Aorta (tissue), 5 donors: ENCODE measurements at places on chromosomes 3 and 15.

- DNase-seq = no peak
- H3K27me3 ChIP-seq = no peaks in the 10 kb centered on the region
- H3K36me3 ChIP-seq = peaks cover 3% of the 10 kb centered on the region
- no peak overlapping the region for H3K27ac ChIP-seq
Observed at GRCh38 chr3:150588027-150588830, 14.9 kb upstream of the SELENOT start.

DNA sequence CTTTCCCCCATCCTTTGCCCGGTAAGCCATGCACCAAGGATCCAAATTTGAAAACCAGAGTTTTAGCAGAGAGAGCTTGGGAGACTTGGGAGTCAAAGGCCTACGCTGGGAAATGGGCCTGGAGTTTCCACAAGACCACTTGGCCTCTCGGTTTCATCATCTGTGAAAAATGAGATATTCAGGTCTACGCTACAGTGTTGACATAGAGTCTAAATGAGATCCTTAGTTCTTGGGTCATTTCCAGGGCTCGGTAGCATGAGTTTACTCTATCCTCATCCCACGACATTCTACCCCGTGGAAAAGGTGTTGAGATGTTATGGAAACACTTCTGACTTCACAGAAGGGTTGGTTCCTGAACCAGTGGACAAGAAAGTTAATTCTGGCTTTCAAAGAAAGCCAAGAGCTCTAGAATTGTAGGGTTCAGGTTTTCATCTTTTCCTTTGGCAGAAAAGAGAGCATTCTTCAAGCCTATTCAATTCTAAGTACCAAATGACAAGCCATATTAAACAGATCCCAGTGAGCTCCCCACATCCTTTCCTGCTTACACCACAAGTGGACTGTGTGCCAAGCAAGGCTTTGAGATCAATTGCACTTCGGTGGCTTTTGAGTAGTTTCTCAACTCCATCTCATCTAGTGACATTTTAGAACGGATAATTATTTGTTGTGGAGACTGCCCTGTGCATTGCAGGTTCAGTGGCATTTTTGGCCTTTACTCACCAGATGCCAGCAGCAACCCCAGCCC, 219.7 kb downstream of the SLCO3A1 start:
- H3K36me3 ChIP-seq = no peaks in the 10 kb centered on the region
- no peaks in the 10 kb centered on the region for H3K4me1 ChIP-seq
- no peak overlapping the region for H3K4me3 ChIP-seq
- no peaks in the 10 kb centered on the region for H3K27me3 ChIP-seq
- H3K27ac ChIP-seq = no peak overlapping the region
- DNase-seq = no peak

DNA sequence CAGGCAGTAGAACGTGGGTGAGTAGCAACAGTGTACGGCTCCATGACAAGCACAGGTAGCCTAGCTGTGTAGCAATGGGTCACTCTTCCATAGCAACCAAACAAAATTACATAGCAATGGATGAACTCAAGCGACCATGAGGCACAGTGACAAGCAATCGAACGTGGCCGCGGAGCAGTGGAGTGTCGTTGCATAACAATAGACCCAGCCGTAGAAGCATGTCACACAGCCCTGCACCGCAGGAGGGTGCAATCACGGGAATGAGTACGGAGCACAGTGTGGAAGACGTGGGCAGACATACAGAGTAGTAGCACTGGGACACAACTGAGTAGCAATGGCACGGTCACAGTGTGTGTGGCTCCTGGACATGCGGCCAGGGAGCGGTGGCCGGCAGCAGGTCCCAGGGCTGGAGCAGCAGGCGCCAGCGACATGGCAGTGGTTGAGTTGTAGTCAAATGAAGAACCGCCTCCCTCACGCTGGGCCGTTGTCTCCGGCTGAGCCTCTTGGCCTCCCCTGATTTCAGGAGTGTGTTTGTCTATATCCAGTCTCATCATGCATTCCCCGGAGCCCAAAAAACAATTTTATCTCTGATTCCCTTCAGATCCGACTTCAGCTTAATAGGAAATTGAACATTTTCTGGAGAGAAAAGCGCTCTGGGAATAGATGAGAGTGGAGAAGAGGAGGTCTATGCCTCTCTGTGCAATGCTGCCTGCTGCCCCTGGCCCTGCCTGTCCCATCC, 64.1 kb downstream of the CCDC33 start:
- H3K4me3 ChIP-seq = no peak overlapping the region
- H3K27me3 ChIP-seq = no peaks in the 10 kb centered on the region
- H3K4me1 ChIP-seq = no peaks in the 10 kb centered on the region
- DNase-seq = no peak

GRCh38 chr3:16990163-16990562, 105.4 kb downstream of the PLCL2 start:
- no peak for DNase-seq
- no peaks in the 10 kb centered on the region for H3K36me3 ChIP-seq
- no peak overlapping the region for H3K4me3 ChIP-seq
- no peaks in the 10 kb centered on the region for H3K27me3 ChIP-seq
- H3K4me1 ChIP-seq = no peaks in the 10 kb centered on the region

DNA sequence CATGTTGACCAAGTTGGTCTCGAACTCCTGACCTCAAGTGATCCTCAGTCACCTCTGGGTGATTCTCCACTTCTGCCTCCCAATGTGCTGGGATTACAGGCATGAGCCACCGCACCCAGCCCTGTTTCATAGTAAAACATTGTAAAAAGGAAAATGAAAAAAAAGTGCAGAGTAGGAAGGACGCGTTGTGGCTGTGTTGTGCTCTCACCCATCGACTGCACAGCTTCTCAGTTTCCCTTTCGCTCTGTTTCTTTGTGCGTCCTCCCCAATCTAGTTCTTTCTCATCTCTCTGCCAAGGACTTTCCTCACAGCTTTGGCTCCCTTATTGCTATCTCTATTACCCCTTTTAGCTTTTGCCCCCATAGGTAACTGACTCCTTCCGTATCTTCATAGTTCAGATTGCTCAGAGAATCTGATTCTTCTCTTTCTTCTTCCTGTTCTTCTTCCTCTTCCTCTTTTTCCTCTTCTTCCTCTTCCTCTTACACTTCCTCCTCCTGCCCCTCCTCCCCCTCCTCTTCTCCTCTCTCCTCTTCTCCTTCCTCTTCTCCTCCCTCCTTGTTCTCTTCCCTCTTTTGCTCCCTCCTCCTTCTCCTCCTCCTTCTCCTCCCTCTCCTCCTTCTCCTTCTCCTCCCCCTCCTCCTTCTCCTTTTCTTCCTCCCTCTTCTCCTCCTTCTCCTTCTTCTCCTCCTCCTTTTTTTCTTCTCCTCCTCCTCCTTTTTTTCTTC, 81.1 kb upstream of the VGLL4 start:
- no peaks in the 10 kb centered on the region for H3K4me1 ChIP-seq
- H3K36me3 ChIP-seq = no peaks in the 10 kb centered on the region
- no peak for DNase-seq
- H3K27me3 ChIP-seq = no peaks in the 10 kb centered on the region
- H3K4me3 ChIP-seq = no peak overlapping the region
- no peak overlapping the region for H3K27ac ChIP-seq

DNA sequence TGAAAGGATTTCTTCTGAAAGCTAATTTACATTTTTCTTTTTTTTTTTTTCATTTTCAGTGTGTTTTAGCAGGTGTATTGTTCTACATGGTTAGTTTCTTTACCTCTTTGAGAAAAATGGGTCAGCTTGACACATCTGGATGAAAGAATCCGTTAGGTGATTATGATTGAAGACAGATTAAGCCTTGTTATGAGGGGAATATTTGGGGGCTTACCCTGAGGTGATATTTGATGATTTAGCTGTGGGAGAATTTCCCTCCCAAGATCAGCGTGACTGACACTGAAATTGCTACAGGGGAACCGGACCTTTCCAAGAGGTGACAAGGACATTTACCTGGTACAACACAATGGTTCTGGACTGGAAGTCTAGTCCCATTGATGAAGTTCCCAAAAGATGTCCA, 147.5 kb downstream of the NFKBIZ start:
- no peaks in the 10 kb centered on the region for H3K4me1 ChIP-seq
- no peak overlapping the region for H3K27ac ChIP-seq
- DNase-seq = no peak
- H3K36me3 ChIP-seq = no peaks in the 10 kb centered on the region
- H3K4me3 ChIP-seq = no peak overlapping the region

- no peak overlapping the region for H3K27ac ChIP-seq
- no peak overlapping the region for H3K4me3 ChIP-seq
- no peak for DNase-seq
- H3K27me3 ChIP-seq = no peaks in the 10 kb centered on the region
Observed at GRCh38 chr3:9185701-9186100, 63.7 kb downstream of the SRGAP3 start.

GRCh38 chr3:119792270-119792669, 10.4 kb downstream of the NR1I2 start:
- no peaks in the 10 kb centered on the region for H3K27me3 ChIP-seq
- no peak for DNase-seq
- no peaks in the 10 kb centered on the region for H3K4me1 ChIP-seq

- H3K27me3 ChIP-seq = no peaks in the 10 kb centered on the region
- peaks cover 4% of the 10 kb centered on the region for H3K36me3 ChIP-seq
- peak; percentile 78 for DNase-seq
- H3K4me3 ChIP-seq = no peak overlapping the region
- H3K4me1 ChIP-seq = no peaks in the 10 kb centered on the region
Observed at GRCh38 chr3:124467980-124468902, 262.0 kb upstream of the UMPS start.

- no peak overlapping the region for H3K27ac ChIP-seq
- no peaks in the 10 kb centered on the region for H3K36me3 ChIP-seq
- H3K4me1 ChIP-seq = no peaks in the 10 kb centered on the region
- H3K4me3 ChIP-seq = no peak overlapping the region
Observed at GRCh38 chr3:156776871-156777270, 49.3 kb upstream of the LEKR1 start.

DNA sequence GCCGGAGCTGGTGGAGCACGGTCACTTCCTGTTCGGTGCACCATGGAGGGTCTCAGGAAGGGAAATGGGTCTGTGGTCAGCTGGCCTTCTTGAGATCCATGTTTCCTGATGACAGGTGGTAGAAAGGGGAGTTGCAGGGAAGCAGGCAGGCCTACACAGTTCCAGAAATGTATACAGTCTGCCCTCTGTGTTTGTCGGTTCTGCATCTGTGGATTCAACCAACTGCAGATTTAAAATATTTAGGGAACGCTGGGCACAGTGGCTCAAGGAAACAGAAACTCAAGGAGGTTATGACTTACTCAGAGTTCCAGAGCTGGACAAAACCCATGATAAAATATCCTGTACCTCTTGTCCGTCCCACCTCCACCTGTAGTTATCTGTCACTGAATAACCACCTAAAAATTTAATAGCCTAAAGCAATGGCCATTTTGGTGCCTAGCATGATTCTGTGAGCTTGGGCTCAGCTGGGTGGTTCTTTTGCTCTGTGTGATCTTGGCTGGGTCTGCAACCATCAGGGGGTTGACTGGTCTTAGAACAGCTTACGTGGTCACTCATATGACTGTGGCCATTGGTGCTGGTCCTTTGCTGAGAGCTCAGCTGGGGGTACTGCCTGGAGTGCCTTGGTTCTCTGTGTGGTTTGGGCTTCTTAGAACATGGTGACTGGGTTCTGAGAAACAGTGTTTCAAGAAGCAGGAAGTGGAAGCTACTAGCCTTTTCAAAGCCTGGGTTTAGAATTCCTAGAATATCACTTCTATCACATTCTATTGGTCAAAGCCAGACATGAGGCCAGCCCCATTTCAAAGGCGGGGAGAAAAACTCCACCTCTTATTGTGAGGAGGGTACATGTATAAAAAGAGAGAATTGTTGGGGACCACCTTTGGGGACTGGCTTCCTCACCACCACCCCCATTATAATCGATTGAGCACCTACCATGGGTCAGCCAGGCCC, 239.7 kb upstream of the BHLHE40 start:
- no peaks in the 10 kb centered on the region for H3K27me3 ChIP-seq
- peak overlapping the region; percentile 43 for H3K27ac ChIP-seq
- peaks cover 5% of the 10 kb centered on the region for H3K4me1 ChIP-seq
- peaks cover 3% of the 10 kb centered on the region for H3K36me3 ChIP-seq
- H3K4me3 ChIP-seq = no peak overlapping the region

- H3K4me3 ChIP-seq = no peak overlapping the region
- H3K27ac ChIP-seq = no peak overlapping the region
- no peak for DNase-seq
- H3K36me3 ChIP-seq = no peaks in the 10 kb centered on the region
- no peaks in the 10 kb centered on the region for H3K27me3 ChIP-seq
Observed at GRCh38 chr15:45114751-45115085, 592 bp downstream of the DUOXA2 start.

GRCh38 chr3:178203650-178204049, 332.6 kb upstream of the KCNMB2 start:
- H3K4me3 ChIP-seq = no peak overlapping the region
- no peaks in the 10 kb centered on the region for H3K4me1 ChIP-seq
- no peaks in the 10 kb centered on the region for H3K27me3 ChIP-seq
- no peak for DNase-seq
- no peaks in the 10 kb centered on the region for H3K36me3 ChIP-seq

DNA sequence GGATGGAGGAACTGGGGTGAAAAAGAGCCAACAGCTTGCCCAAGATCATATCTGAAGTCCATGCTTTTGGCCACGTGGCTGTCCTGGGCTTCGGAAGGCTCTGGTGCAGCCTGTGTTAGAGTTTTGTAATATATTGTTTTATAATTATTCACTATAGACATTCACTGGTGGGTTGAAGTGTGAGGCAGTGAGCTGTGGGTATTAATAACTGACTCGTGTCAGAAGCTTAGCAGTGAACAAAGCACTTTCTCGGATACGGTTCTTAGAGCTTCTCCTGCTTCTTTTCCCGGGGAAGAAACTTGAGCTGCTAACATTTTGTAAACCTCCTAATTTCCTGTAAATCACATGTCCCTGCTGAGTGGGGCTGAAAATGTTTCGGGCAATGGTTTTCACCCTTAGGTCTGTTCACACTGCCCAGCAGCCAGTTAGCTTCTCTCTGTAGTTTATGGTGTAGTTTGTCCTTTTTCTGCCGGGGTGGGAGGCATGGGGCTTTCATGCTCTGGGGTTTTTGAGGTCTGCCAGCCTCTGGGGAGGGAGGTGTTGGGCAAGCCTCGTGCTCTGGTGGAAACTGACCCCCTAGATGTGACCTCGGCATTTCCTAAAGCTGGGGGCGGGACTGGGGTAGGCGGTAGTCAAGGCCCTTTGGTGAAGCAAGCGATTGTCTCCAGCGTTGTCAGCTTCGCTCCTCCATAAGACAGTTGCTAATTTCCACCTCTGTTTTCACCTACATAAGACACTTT, 1.7 kb downstream of the MRAS start:
- DNase-seq = no peak
- H3K27ac ChIP-seq = no peak overlapping the region
- no peaks in the 10 kb centered on the region for H3K27me3 ChIP-seq
- peak overlapping the region; percentile 78 for H3K4me3 ChIP-seq
- no peaks in the 10 kb centered on the region for H3K4me1 ChIP-seq
- H3K36me3 ChIP-seq = no peaks in the 10 kb centered on the region
